ENCODE measurements at places on chromosomes 12 and 14. TPM values are rescaled to one million over a fixed set of nuclear protein-coding genes. Genes with fewer than 3 reads are reported as not detected.
A peak's percentile ranks its signal among the peaks of the same experiment; 100 is the strongest.

- peak; percentile 81 for DNase-seq
- peak overlapping the region; percentile 66 for H3K27ac ChIP-seq
- H3K4me3 ChIP-seq: no peak overlapping the region
- no peaks in the 10 kb centered on the region for H3K4me1 ChIP-seq
Observed at GRCh38 chr12:3119756-3120601, 42.8 kb downstream of the TSPAN9 start.

DNA sequence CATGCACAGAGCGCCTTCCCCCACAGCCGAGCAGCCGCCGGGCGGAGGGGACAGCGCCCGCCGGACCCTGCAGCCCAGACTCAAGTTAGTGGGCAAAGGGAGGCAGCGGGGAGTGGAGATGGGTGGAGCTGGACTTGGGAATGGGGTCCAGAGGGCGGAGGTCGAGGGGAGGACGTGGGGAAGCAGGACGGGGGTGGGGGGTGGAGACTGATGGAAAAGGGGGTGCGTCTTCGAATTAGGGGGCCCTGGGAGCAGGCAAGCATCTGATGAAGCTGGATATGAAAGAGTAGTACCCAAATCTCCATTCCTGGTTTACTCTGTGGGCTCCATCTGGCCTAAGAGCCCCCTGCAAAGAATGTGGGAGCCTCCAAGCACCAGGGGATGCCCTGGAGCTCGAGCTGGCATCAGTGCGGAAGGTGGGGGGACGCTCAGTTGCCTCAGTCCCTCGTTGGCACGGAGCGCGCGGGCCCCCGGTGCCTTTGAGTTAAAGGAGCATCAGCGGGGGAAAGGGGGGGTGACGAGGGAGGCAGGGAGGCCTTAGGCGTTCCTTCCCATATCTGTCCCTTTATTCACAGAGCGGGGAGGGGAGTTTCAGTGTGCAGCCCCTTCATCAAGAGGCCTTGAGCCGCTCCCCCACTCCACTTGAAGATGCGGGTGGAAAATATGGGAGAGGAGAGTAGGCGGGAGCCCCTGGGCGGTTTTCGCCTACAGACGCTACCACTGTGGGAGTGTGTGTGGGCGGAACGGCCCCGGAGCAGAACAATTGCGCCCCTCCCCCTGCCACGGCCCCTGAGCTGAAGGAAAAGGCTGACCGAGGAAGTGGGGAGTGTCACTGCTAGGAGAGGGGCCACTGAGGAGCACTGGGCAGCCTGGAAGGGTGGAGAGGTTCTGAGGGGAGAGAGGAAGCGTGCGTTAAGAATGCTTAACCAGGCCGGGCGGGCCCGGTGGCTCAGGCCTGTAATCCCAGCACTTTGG is 644 bp downstream of the NAB2 start:
- H3K4me1 ChIP-seq: peaks cover 20% of the 10 kb centered on the region
- peaks cover 25% of the 10 kb centered on the region for H3K36me3 ChIP-seq
- DNase-seq: peak; percentile 86
- no peaks in the 10 kb centered on the region for H3K27me3 ChIP-seq
- peak overlapping the region; percentile 77 for H3K27ac ChIP-seq

DNA sequence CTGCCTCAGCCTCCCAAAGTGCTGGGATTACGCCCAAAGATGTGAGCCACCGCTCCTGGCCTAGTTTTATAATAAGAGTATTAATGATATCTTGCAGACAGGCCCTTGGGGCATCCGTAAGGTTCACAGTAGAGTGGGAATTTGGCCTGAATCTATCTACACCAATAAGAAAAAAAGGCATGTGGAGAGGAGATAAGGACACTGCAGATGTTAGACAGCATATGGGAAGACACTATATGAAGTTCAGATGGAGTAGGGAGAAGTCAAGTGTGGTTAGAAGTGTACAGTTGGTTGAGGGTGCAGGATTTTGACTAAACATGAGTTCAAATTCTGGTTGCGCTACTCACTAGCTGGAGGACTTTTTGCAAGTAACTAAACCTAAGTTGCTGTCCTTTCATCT is 8.5 kb upstream of the TTC8 start:
- no peak for DNase-seq
- no peaks in the 10 kb centered on the region for H3K27me3 ChIP-seq
- no peaks in the 10 kb centered on the region for H3K4me1 ChIP-seq
- no peaks in the 10 kb centered on the region for H3K36me3 ChIP-seq
- H3K27ac ChIP-seq: no peak overlapping the region

DNA sequence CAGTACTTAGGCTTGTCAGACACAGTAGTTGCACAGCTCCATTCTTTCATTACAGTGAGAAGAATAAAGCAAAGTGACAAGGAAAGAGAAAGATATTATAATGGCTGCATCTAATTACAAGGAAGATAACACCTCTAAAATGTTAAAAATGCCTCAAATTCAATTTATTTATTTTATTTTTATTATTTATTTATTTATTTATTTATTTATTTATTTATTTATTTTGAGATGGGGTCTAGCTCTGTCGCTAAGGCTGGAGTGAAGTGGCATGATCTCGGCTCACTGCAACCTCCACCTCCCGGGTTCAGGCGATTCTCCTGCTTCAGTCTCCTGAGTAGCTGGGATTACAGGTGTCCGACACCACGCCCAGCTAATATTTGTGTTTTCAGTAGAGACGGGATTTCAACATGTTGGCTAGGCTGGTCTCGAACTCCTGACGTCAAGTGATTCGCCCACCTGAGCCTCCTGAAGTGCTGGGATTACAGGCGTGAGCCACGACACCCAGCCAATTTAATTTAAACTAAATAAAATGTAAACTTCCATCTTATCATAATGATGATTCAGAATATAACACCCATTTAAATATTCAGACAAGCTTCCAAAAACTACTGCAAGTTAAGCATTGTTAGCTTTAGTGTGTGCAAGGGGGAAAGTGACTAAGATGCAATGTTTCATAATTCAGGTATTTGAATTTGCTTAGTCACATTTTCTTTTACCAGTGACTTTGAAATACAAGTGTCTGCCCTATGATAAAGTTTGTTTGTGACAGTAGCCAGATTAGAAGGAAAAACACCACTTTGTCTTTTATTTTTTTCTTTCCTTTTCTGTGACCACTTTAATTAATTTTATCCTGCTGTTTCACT is 2.4 kb upstream of the CFAP54 start:
- DNase-seq: no peak
- no peaks in the 10 kb centered on the region for H3K36me3 ChIP-seq
- H3K27ac ChIP-seq: no peak overlapping the region
- H3K4me3 ChIP-seq: no peak overlapping the region
- no peaks in the 10 kb centered on the region for H3K4me1 ChIP-seq
- H3K27me3 ChIP-seq: no peaks in the 10 kb centered on the region

GRCh38 chr12:57865084-57865751 is 18.7 kb upstream of the CTDSP2 start:
- no peaks in the 10 kb centered on the region for H3K36me3 ChIP-seq
- peak; percentile 70 for DNase-seq
- H3K27me3 ChIP-seq: no peaks in the 10 kb centered on the region

GRCh38 chr12:16587110-16587453 is 18.9 kb downstream of the LMO3 start:
- no peaks in the 10 kb centered on the region for H3K36me3 ChIP-seq
- no peaks in the 10 kb centered on the region for H3K27me3 ChIP-seq
- H3K27ac ChIP-seq: no peak overlapping the region
- H3K4me1 ChIP-seq: no peaks in the 10 kb centered on the region

GRCh38 chr14:60563113-60563512 is 54.2 kb downstream of the SIX6 start:
- H3K27me3 ChIP-seq: no peaks in the 10 kb centered on the region
- H3K27ac ChIP-seq: no peak overlapping the region
- no peak for DNase-seq
- no peaks in the 10 kb centered on the region for H3K36me3 ChIP-seq

GRCh38 chr12:120361506-120362208 is 7.3 kb downstream of the MSI1 start:
- H3K27ac ChIP-seq: no peak overlapping the region
- H3K36me3 ChIP-seq: no peaks in the 10 kb centered on the region
- no peaks in the 10 kb centered on the region for H3K4me1 ChIP-seq
- no peaks in the 10 kb centered on the region for H3K27me3 ChIP-seq
- no peak overlapping the region for H3K4me3 ChIP-seq

GRCh38 chr12:106033161-106033675 is 105.5 kb downstream of the NUAK1 start:
- DNase-seq: no peak
- no peak overlapping the region for H3K27ac ChIP-seq
- no peaks in the 10 kb centered on the region for H3K27me3 ChIP-seq
- H3K36me3 ChIP-seq: no peaks in the 10 kb centered on the region
- no peak overlapping the region for H3K4me3 ChIP-seq
- H3K4me1 ChIP-seq: peaks cover 3% of the 10 kb centered on the region

GRCh38 chr14:76784881-76785280 is 23.6 kb downstream of the VASH1 start:
- H3K4me3 ChIP-seq: no peak overlapping the region
- peaks cover 24% of the 10 kb centered on the region for H3K36me3 ChIP-seq
- H3K4me1 ChIP-seq: no peaks in the 10 kb centered on the region
- no peak overlapping the region for H3K27ac ChIP-seq
- no peaks in the 10 kb centered on the region for H3K27me3 ChIP-seq
- DNase-seq: no peak

- DNase-seq: peak; percentile 17
- no peaks in the 10 kb centered on the region for H3K36me3 ChIP-seq
- no peak overlapping the region for H3K4me3 ChIP-seq
- H3K27ac ChIP-seq: no peak overlapping the region
- H3K27me3 ChIP-seq: no peaks in the 10 kb centered on the region
- no peaks in the 10 kb centered on the region for H3K4me1 ChIP-seq
Observed at GRCh38 chr14:104355101-104356019, 217.0 kb downstream of the KIF26A start.

GRCh38 chr14:30621354-30621939 is 672 bp upstream of the SCFD1 start:
- DNase-seq: no peak
- no peaks in the 10 kb centered on the region for H3K27me3 ChIP-seq
- no peaks in the 10 kb centered on the region for H3K4me1 ChIP-seq

DNA sequence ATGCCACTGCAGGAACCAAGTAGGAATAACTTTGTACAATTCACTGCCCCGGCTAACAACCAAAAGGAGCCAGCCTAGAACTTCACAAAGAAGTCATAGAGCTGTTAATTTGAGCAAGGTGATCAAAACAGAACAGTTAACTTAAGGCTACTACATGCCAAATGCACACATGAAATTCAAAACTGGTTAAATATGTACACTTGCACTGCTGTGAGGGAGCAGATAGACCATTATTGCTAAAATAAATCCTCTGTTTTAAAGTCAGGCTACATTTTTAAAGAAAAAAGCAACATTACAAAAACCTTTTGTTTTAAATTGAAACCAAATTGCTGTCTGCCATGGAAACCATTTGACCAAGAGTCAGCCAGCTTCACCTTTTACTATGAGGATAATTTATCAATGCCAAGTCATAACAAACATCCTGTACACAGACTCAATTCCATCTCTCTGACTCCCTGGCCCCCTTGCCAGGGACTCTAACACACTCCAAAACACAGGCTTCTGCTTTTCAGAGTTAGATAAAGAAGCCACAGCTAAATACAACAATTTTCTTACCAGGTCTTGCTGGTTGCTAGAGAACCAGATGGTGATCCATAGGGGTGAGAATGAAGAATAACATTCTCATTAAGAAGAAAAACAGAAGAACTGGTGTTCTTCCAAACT is 84.0 kb downstream of the LRP6 start:
- peaks cover 16% of the 10 kb centered on the region for H3K36me3 ChIP-seq
- H3K27me3 ChIP-seq: no peaks in the 10 kb centered on the region
- no peak overlapping the region for H3K4me3 ChIP-seq
- no peak for DNase-seq

- no peak for DNase-seq
- H3K36me3 ChIP-seq: no peaks in the 10 kb centered on the region
- no peaks in the 10 kb centered on the region for H3K27me3 ChIP-seq
Observed at GRCh38 chr12:129069886-129070285, 216.6 kb downstream of the GLT1D1 start.

- H3K27me3 ChIP-seq: no peaks in the 10 kb centered on the region
- no peak for DNase-seq
- no peak overlapping the region for H3K4me3 ChIP-seq
- no peaks in the 10 kb centered on the region for H3K36me3 ChIP-seq
- no peak overlapping the region for H3K27ac ChIP-seq
Observed at GRCh38 chr14:72856530-72857266, 37.2 kb downstream of the DPF3 start.

- no peaks in the 10 kb centered on the region for H3K27me3 ChIP-seq
- no peak overlapping the region for H3K27ac ChIP-seq
- H3K4me3 ChIP-seq: no peak overlapping the region
- no peaks in the 10 kb centered on the region for H3K36me3 ChIP-seq
Observed at GRCh38 chr12:6056406-6057240, 67.8 kb downstream of the VWF start.

DNA sequence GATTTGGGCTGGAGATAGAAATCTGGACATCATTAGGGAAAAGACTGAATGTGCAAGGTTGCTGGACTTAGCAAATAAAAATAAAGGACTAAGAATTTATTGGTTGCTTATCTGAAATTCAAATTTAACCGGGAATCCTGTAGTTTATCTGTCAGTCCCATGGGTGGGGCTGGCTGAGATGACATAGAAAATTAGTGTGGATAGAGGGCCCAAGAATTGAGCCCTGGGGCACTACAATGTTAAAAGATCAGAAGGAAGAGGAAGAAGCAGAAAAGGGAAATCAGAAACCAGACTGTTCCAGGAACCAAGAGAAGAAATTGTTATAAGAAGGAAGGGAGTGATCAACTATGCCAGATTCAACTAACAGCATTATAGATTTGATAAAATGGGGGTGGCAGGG is 96.7 kb upstream of the CCDC196 start:
- no peak overlapping the region for H3K4me3 ChIP-seq
- H3K27me3 ChIP-seq: no peaks in the 10 kb centered on the region
- H3K27ac ChIP-seq: no peak overlapping the region
- H3K4me1 ChIP-seq: no peaks in the 10 kb centered on the region
- H3K36me3 ChIP-seq: no peaks in the 10 kb centered on the region

DNA sequence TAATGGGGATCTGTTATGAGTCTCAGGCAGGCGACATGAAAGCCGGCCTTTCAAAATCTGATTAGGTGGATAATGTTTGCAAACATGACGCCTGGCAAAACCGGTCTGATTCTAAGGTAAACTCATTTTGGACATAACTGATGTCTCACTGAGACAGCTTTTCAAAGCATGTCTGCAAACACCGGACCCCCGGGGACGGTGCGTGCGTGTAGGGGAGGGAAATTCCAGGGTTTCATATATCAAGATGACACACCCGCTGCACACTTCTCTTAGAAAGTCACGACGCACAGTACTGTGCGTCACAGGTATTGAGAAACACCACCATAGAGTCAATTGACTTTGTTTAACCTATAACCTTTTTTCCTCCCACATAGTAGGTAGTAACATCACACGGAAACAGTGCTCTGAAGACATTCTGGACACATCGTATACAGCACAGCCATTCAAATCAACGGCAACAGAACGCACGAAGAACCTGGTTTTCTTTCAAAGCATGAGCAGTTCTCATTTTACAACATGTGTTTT is 43.9 kb upstream of the TESC start:
- H3K4me3 ChIP-seq: no peak overlapping the region
- H3K4me1 ChIP-seq: no peaks in the 10 kb centered on the region
- peak overlapping the region; percentile 63 for H3K27ac ChIP-seq
- DNase-seq: peak; percentile 69
- peaks cover 8% of the 10 kb centered on the region for H3K36me3 ChIP-seq

The SERPINA10 gene
- 128 TPM for total RNA-seq

The SDSL gene
- 30.9 TPM for total RNA-seq

The TAS2R13 gene
- total RNA-seq: 0.97 TPM

The TMCC3 gene
- total RNA-seq: 3.7 TPM

The PTPRQ gene
- 0.22 TPM for total RNA-seq

The FOXN4 gene
- total RNA-seq: 0.12 TPM

The PTGER2 gene
- total RNA-seq: 1.00 TPM

The SIX6 gene
- not detected for total RNA-seq

The KSR2 gene
- total RNA-seq: 0.02 TPM

The ALX1 gene
- total RNA-seq: not detected

The CLEC4C gene
- total RNA-seq: not detected

The FBXL14 gene
- total RNA-seq: 4.8 TPM
